NCI-H1048 (cell line): ENCODE measurements at places on chromosomes 11 and 22.

- DNase-seq, result no peak
These were observed 36.9 kb upstream of the GNB1L start for GRCh38 chr22:19891317-19892256.

GRCh38 chr22:50583294-50583861, 729 bp upstream of the CHKB start:
- no peak for DNase-seq

DNA sequence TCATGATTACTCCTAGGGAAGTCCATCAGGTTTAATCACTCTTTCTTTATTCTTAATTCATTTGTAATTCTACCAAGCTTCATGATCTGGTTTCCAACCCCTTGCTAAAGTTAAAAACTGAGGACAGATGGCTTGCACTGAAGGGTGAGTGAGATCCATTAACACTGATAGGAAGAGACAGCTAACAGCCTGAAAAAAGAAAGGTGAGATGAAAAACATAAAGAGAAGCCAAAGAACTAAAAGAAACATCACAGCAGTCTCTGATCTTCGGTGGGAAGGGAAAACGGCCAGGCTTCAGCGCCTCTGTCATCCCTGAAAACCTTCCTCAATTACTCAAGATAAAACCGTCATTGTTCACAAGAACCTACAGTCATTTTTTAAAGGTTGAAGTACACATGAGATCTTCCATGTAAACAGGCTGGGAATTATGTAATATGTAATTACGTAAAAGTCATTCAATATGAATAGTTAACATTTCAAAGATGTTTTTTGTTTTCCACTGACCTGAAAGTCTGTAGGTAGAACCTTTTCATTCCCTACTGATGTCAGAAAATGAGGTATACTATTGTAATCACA, 41.3 kb downstream of the VSIG10L2 start:
- DNase-seq, result no peak

DNA sequence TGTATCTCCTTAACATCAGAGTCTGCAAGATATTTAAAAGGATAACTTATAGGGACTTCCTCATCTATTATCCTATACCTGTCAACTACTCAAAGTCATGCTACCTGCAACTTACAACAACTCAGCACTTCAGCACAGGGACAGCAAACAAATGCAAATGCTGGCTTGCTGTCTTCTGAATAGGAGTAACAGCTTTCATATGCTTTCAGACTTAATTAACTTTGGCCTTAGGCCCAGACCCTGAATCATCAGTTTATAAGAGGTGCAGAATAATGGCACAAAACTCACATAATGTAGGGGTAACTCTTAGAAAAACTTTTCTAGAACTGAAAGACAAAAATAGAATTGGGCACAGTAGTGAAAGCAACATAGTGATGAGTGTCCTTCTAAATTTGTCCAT, 953.4 kb downstream of the DLG2 start:
- no peak for DNase-seq

GRCh38 chr11:78214331-78215194, 25.8 kb downstream of the USP35 start:
- no peak for DNase-seq

DNA sequence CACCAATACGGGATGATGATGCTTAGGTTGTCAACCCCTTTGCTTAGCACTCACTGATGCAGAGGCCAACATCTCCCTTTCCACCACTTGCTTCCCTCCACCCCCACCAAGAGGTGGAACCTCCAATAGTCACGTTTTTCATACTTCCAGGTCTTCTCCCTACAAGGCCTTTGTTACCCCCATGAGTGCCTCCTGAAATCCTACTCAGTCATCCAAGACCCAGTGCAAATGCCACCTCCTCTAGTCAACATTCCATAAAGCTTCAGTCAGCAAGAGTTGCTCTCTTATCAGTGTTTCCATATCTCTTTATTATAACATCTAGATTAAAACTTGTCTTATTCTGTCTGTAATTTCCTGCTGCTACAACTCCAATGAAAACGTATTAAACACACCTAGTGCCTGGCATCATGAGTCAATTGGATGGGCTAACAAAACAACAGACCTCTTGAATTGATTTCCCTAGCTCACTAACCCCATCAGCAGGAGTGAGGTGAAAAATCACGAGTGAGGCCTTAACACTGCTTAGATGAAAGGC, 370.7 kb upstream of the CCDC90B start:
- DNase-seq, result no peak

DNA sequence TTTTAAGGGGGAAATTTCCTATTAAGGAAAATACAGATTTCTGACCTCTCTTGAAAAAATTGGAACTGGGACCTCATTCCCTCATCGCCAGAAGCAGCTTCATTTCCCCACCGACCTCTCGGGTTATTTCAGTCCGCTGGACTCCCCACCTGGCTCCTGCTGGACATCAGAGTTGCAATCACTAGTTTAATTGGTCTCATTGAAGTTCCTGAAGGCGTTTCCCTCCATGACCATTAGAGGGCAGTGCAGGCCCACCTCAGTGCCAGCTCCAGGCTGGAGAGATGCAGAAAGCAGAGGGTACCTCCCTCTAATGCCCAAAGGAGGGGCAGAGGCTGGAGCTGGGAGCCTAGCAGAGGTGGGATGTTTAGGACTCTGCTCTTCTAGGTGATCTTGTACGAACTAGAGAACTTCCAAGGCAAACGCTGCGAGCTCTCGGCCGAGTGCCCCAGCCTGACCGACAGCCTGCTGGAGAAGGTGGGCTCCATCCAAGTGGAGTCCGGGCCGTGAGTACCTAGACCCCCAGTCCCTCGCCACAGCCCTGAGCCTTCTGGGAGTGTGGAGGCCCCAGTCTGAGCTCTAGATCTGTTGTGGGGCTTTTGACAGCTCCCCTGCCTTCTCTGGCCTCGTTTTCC, 2.7 kb downstream of the CRYBB3 start:
- no peak for DNase-seq
